ENCODE measurements at places on chromosomes 3 and 15.

- peak; percentile 45 for DNase-seq
These were observed 146.1 kb upstream of the UMPS start for GRCh38 chr3:124584245-124584551.

GRCh38 chr3:5260992-5261501, 73.5 kb downstream of the EDEM1 start:
- DNase-seq: no peak

DNA sequence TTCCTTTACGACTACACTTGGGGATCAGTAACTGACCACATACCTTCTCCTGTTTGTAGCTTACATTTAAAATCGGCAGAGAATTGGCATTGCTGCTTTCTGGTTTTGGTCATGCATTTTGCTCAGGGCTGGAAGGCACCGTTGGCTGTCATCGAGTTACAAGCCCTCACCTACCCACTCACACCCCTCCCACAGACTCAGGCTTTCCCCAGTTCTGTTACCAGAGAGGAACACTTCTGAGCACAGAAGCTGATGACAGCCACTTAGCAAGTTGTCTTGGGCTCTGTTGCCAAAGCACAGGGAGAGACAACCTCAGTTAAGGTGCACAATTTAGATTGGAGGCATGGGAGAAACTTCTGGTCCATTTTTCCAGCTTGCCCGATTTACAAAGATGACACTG, 204.8 kb upstream of the TOPAZ1 start:
- no peak for DNase-seq

DNA sequence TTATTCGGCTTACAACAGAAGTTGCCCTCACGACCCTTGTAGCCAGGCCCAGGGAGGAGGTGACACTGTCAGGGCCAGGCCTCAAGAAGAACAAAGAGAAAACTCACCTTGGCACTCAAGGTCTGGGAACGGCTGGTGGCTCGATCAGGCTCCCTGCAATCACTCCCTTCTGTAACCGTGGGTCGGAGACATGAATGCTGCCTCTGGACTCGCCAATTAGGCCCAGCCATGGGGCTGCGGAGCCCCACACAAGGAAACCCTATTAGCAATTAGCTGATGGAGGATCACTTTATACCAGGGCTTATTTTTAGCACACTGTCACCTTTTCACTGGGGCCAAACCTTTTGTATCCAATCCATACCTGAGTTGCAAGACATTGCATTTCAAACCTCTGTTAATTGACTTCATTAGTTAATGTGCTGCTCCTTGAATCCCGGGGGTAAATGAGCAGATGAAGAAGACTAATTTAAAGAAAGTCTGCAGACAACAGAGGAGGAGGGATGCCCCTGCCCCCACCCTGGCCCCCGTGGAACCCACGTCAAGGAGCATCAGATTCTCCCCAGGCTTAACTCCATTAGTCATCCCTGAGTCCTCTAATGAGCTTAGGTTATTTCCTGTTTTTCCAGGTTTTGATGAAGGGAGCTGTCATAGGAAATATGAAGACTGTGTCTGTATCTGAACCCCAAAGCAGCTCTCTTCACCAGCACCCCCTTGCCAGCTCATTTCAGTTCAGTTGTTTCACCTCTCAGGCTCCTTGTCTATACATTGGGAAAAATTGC, 255.3 kb downstream of the RORA start:
- no peak for DNase-seq

GRCh38 chr3:127848131-127849129, 26.1 kb upstream of the MGLL start:
- DNase-seq: no peak

DNA sequence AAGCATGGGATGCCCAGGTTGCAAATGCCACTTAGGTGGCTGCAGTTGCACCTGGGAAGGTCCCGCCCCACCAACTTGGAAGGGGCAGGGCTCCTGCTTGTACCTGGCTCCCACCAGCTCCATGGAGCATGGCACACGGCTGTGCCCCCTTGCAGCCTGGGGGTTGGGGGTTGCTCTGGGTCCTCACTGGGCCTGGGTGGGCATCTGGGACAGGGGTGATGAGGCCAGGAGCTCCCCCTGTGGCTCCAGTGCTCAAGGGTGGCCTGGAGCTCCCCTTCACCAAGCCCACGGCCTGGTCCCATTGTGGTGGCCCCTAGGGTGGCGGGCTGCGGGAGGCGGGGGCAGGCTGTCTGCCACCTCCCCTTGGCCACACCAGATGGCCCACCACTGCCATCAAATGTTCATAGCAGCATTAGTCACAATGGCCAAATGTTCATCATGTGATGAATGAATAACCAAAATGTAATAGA, 36.7 kb downstream of the GHSR start:
- DNase-seq: no peak

DNA sequence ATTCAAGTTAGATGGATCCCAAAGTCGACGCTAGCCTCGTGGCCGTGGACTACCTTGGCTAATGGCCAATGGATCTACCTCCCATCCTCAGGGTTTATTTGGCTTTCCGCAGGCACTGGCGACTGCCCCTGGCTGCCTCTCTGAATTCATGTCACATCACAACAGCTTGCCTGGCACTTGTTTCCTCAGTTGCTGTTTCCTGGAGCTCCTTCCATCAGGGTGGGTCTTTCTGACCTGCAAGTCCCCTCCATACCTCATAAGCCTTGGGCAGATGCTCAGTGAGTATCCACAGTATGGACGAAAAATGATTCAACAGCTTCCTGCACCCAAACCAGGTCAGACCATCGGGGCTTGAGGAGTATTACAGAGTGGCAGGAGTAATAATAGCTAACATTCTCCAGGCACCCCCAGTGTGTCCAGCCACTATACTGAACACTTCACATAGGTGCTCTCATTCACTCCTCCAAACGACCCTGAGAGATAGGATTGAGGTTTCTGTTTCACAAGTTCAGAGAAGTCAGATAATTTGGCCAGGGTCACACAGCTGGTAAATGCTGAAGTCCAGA, 311.5 kb downstream of the TLE3 start:
- no peak for DNase-seq

GRCh38 chr3:182904164-182904563, 76.2 kb downstream of the DCUN1D1 start:
- no peak for DNase-seq

- DNase-seq: no peak
These were observed 172.5 kb downstream of the NTRK3 start for GRCh38 chr15:88083811-88084760.

- no peak for DNase-seq
These were observed 25.0 kb downstream of the DNAH1 start for GRCh38 chr3:52341123-52341522.

GRCh38 chr15:57916695-57917094, 148.8 kb downstream of the ALDH1A2 start:
- no peak for DNase-seq

DNA sequence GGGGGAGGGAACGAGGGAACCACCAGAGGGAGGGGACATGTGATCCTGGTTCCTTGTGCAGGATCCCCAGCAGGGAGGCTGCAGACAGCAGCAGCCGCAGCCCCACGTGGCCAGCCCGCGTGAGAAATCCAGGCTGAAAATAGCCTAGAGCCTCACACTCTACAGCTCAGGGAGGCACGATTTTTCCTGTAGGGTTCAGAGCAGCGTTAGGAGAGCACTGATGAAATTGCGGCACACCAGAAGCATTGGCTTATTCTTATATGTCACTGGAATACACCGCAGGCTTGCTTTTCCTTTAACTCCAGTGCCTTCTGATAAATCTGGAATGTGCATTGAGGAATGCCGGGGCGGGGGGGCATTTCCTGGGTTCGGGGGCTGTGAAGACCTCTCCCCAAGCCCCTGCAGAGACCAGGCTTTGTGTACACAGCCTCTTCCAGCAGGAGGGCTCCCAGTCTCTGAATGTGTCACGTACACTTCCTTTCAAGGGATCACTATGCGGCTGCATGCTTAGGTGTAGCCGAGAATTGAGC, 193.0 kb downstream of the ATP10A start:
- DNase-seq: no peak

DNA sequence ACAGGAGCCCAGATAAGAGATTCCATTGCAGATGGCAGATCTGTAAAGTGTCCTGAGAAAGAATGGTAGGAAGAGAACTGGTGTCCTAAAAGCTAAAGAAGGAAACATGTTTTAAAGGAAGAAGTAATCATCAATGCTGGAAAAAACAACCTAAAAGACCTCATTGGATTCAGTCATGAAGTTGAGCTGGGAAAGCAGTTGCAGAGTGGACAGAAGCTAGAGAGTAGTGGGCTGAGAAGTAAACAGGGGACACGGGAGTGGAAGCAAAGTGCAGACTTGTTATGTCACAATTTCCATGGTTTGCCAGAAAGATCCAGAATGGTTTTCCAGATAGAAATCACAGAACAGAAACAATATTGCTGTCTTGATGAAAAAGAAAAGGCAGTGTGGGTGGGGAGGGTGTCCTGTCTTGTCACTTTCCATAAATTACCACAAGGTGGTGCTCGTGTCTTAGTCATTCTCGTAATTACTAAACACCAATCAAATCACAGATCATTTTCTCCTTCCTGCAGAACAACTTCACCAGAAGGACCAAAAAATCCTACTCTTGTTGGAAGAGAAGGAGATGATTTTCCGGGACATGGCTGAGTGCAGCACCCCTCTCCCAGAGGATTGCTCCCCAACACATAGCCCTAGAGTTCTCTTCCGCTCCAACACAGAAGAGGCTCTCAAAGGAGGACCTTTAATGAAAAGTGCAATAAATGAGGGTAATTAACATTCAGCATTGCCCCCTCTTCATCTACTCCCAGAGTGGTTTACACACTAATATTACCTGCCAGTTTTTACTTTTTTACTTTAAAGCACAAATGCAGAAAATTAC, 64.5 kb downstream of the KLHL25 start:
- peak; percentile 80 for DNase-seq

- no peak for DNase-seq
These were observed 36.2 kb upstream of the CLRN1 start for GRCh38 chr3:151008699-151009098.

DNA sequence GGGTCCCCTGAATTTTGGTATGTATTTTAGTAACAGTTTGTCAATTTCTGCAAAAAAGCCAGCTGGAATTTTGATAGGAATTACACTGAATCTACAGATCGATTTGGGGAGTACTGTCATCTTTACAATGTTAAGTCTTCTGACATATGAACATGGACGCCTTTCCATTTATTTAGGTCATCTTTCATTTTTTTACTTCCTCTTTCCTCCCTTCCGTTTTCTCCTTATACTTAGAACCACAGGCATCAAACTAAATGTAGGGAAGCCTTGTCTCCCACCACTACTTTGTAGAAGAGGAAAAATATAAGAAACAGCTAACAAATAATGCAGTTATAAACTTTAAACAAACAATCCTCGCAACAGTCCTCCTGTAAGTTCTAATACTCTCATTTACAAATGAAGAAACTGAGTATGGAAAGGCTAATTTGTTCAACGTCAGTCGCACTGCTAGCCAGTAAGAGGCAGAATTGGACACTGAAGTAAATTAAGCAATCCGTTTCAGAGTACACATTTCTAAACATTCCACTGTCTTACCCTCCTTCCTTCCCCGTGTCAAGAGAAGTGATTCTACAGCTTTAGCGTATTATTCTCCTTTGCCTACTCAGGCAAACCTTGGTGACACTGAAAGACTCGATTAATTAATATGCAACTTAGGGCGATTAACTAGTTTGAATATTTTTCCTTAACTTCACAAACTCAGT, 25.6 kb downstream of the RHOA start:
- no peak for DNase-seq

All from CD4-positive, alpha-beta T cell treated with Interleukin-10 for 1 hour (primary cell).